ENCODE measurements at places on chromosomes 16 and 17. TPM values are rescaled to one million over a fixed set of nuclear protein-coding genes. Genes with fewer than 3 reads are reported as not detected.

Gene CD300E
- total RNA-seq = not detected

- DNase-seq = no peak
Observed at GRCh38 chr16:56143666-56144065, 47.6 kb upstream of the GNAO1 start.

DNA sequence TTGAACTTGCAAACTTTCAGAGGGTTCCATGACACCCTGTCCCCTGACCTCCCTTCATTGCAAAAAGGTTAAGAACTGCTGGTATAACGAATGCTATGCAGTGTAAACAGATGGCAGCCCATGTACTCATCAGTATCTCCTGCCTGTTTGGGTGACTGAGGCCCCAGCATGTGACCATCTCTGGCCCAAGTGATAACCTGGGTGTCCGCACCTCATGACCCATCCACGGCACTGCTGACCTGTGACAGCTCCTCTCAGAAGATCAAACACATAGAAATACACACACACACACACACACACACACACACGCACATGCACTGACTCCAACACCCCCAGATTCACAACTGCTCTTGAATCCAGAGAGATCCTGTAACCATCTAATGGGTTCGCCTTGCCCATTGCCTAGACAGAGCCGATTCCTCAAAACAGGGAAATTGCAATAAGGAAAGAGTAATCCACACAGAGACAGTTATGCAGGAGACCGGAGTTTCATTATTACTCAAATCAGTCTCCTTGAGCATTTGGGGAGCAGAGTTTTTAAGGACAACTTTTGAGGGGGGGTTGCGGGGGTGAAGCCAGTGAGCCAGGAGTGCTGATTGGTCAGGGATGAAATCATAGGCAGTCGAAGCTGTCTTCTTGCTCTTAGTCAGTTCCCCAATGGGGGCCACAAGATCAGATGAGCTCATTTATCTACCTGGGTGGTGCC, 11.3 kb upstream of the PHOSPHO1 start:
- no peak for DNase-seq

- DNase-seq = no peak
Observed at GRCh38 chr17:19904412-19904811, 36.7 kb upstream of the ULK2 start.

- no peak for DNase-seq
Observed at GRCh38 chr17:67784364-67785121, 40.8 kb upstream of the BPTF start.

DNA sequence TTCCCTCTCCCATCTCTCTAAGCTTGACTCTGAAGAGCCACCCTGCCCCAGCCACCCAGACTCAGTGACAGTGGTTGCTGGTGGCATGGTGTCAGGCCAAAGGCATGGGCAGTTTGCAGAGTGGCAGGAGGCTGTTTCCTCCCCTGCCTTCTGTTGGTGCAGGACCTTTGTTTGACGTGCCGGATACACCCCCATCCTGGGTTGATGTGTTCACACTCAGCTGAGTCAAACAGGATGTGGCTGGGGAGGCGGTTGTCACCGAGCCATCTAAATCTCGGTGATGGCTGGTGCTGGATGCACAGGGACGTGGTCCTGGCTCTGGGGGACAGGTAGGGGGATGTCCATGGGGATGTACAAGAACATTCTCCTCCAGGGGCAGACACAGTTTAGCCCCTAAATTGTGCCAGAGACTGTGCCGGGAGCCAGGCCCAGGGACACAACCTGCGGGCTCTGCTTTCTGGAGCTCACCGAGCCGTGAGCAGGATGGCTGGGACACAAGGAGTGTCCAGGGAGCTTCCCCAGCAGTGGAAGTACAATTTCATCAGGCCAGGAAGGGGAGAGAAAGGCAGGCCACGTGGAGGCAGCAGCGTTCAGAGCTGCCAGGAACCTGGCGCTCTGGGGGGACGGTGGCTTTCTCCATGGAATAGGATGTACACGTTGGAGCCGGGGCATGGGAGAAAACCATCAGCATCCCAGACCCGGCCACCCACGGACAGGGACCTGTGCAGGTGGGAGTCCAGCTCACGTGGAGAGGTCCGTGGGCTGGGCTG, 264.2 kb downstream of the SEC14L1 start:
- peak; percentile 87 for DNase-seq

DNA sequence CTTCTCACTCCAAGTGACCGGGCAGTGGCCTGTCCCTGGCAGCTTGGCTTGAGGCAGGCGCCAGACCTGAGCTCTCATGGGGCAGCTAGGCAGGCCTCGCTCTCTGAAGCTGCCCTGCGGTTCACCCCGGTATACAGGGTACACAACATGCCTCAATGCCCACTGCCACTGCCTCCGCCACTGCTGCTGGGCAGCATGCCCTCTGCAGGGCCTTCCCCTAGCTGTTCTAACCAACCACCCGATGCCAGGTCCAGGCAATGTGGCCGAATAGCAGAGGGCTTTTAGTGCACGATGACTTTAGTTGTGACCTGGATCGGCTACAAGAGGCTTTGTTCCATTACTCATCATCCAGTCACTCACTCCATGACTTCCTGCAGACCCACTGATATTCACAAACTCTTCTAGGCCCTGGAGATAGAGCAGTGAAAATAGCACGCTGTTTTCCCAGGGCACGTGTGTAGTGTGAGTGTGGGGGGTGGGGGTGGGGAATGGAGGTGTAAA, 19.7 kb downstream of the CDC42EP4 start:
- DNase-seq = peak; percentile 76
